ENCODE measurements at places on chromosomes 2 and 18.

GRCh38 chr2:16020389-16021008 lies 80.1 kb downstream of the MYCN start:
- no peak for DNase-seq

GRCh38 chr18:48547531-48547981 lies 8.7 kb downstream of the CTIF start:
- no peak for DNase-seq

DNA sequence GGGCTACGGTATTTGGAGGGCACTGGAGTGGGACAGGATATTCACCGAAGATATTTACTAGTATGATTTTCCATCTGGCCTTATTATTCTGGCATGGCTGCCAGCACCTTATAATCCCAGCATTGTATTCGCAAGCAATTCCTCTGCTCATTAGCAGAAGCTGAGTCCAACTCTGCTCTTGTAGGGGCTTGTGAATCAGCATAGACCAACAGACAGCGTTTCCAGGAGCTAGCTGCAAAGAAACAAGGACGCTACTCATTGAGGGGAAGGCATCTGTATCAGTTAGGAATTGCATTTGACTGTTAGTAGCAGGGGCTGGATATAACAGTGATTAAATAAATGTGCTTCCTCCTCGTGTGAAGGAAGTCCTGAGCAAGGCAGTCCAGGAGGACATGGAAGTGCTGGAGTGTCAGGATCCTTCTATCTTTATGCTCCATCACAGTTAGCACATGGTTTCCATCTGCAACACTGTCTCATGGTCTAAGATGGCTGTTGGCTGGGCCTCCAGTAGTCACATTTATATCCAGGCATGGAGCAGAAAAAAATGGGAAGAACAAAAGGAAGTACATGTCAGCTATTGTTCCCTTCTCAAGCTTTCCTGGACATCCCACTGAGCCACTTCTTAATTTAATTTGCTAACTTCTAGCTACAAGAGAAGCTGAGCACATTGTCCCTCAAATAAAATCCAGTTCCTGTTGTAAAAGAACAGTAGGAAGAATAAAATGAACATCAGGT lies 214.1 kb downstream of the C1D start:
- DNase-seq, result no peak

- DNase-seq, result no peak
Observed at GRCh38 chr2:227906991-227907390, 35.6 kb downstream of the DAW1 start.

GRCh38 chr2:219124381-219125110 lies 36.1 kb downstream of the NHEJ1 start:
- no peak for DNase-seq

GRCh38 chr2:220499225-220499624 lies 871.8 kb downstream of the SLC4A3 start:
- DNase-seq, result peak; percentile 80
